ENCODE measurements at places on chromosomes 16 and 17.

DNA sequence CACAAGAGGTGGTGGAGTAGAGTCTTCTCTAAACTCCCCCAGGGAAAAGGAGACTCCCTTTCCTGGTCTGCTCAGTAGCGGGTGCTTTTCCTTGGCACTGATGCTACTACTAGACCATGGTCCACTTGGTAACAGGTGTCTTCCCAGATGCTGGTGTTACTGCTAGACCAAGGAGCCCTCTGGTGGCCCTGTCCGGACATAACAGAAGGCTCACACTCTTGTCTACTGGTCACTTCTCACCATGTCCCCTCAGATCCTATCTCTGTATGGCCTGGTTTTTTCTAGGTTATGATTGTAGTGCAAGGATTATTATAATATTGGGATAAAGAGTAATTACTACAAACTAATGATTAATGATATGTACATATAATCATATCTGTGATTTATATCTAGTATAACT is 49.7 kb upstream of the ARL4D start:
- DNase-seq = no peak

DNA sequence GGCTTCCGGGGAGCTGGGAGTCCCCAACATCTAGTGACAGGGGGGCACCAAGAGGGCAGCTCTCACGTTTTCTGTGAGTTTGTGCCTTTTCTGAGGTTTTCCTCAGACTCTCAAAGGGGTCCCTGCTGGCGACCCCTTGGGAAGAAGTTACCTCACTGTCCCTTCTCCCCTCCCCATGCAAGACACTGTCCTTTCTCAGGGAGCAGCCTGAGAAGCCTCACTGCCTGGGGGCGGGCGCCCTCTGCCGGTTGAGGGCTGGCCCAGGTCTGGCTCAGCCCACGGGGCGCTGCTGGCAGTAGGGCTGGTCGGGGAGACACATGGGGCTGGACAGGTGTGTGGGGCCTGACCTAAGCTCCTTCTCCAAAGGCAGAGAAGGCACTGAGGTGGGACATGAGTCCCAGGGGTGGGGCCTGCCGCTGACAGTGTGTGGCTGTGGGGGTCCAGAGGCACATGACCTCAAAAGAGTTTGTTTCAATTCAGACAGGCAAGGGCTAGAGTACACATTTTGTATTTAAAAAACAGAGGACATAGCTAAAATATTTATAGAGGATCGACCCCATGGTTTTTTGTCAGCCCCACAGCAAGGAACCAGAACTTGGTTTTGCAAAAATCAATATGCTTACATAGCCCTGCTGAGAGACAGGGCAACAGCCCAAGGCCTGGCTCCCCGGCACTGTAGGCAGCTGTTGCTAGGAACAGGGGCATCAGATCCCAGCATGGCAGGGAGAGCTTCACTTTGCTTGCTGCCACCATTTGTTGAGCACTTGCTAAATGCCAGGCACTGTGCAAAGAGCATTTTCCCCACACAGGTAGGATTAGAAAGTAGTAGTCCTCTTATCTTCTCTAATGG is 18.5 kb upstream of the ALDH3A1 start:
- DNase-seq = peak; percentile 78

GRCh38 chr16:3256146-3256865 is at the start of gene MEFV:
MEFV (minus strand) TSS chr16:3256633; CDS start chr16:3256587, 46 bp downstream.
- no peak for DNase-seq

DNA sequence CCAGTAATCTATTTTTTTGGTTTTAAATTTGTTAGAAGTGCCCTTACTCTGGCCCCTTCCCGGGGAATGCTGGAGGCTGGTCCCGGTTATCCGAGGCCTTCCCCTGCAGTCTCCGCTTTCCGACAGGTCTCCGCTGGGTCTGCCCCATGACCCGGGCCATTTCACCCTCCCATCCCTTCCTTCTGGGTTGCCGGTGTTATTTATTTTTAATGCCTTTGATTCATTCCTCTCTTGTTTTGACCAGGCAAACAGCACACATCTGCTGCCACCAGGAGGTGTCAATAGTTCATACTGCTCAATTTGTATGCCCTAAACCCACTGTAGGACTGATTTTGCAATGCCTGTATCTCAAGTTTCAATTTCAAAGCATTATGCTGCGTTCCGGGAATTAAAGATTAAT is 113.2 kb upstream of the IRX5 start:
- no peak for DNase-seq

GRCh38 chr17:32523017-32523680 is 36.4 kb downstream of the CDK5R1 start:
- peak; percentile 35 for DNase-seq

DNA sequence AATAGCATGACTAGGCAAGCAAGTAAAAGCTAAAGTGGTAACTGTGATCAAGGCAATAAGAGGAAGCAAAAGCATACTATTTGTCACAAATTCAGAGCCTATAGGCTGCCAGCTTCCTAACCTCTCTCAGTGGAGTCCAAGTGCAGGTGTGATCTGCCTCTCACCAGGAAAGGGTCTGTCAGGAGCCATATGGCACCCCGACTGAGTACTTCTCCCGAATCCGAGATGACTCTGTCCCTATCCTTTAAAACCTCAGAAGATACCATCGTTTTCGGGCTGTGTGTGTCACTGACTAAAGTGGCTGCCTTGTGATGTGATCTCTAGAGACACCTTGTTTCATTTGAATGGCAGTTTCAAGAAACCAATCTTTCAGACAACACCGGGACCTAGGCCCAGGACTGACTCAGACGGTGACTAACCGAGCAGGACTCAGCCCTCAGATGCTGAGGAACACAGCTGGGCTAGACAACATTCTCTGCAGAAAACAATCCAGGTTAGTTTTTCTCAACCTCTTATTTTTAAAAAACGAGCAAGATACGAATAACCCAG is 63.6 kb downstream of the SMG6 start:
- peak; percentile 49 for DNase-seq

- DNase-seq = no peak
Measured at GRCh38 chr16:75045424-75045823, 46.6 kb downstream of the ZNRF1 start.

DNA sequence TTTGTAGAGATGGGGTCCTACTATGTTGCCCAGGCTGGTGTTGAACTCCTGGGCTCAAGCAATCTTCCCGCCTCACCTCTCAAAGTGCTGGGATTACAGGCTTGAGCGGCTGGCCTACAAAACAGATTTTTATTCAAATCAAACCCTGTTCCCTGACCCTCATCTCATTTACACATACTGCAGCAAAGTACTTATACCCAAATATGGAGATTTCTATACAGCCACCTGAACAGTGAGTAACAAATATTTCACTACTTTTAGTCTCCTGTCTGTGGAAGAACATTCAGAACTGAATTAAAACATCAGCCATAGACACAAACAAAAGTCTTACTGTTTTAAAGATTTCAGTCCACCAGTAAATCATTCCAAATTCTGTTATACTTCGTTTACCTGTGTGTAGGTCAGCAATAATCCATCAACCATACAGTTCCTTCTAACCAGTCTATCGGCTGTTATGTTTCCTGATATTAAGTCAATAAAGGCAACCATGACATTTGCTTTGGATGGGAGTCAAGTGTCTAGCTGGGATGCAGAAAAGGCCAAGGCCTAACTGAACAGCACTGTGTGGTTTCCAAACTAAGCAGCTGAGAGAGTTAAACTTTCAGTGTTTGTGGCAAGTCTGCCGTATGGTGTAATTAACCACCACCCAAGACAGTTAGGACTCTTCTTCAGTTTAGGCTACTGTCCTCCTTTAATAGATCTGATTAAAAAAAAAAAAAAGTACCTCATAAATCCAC is 22.3 kb downstream of the ERN1 start:
- DNase-seq = no peak

- DNase-seq = no peak
Measured at GRCh38 chr16:69114976-69115355, 9.5 kb downstream of the HAS3 start.

GRCh38 chr16:51151435-51151960 is 428 bp upstream of the SALL1 start:
- no peak for DNase-seq

DNA sequence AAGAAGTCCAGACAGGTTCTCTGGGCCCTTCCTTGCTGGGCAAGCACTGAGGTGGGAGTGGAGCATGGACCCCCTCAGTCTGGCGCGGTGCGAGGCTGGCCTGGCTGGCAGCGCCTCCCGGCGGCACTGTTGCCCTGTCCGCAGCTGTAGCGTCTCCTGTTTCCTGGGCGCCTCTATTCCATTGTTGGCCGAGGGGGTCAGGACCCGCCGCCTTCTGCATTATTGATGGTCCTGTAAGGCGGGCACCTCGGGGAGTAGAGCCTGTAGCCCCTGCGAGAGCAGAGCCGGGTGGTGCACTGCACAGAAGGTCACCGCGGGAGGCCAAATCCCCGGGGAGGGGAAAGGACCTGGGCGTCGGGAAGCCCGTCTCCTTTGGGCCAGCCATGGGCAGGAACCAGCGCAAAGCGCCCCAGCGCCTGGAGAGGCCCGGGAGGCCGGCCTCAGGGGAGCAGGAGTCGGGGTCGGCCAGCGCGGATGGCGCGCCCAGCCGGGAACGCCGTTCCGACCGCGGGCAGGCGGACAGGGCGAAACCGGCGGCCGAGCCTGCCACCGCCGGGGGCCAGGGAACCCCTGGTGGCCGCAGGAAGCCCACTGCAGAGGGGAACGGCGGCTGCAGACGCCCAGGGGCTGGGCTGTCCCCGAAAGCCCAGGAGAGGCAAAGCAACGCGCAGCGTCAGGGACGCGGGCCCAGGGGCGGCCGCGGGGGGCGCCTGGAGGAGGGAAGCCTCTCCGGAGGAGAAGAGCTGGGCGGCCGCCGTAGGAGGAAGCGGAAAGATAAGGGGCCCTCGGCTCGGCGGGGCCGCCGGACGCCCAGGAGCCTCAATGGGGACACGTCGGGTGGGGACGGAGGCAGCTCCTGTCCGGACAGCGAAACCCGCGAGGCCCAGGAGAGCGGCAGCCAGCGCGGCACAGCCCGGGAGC is at the start of gene MYO15B:
MYO15B (plus strand) TSS at position 126 of the 921 bp plus-strand sequence; CDS start at position 384, 258 bp downstream.
- peak; percentile 61 for DNase-seq

DNA sequence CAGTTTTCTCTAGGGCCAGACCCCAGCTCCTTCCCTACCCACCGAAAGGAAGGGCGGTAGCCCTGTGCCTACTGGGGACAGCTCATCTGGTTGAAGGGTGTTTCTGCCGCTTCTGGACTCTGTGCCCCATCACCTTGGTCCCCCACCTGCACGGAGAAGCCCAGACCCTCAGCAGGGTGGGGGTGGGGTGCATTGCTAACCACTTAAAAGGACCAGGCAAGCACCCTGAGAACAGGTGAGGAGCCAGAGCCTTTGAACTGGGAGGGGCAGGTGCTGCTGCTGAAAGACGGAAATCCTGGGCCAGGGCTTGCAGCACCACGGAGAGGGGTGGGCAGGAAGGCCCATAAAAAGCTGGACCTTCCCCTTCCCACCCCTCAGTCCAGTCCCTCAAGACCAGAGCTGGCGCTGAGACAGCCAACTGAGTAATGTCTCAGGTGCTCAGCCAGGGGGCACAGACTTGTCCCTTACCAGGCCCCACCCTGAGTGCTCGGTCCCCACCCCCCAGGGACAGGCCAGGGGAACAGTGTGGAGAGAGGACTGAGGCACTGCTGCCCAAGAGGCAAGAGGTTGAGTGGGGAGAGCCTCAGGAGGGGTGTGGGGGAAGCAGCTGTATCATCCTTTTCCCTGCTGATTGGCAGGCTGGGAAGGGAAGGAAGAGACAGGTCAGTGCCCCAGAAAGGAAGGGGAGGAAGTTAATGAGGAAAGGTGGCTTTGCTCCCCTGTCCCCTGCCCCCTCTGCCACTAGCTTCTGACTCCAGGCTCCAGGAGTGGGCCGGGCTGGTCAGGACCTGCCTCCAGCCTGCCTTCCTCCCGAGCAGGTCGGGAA is 10.9 kb upstream of the SP2 start:
- DNase-seq = no peak

DNA sequence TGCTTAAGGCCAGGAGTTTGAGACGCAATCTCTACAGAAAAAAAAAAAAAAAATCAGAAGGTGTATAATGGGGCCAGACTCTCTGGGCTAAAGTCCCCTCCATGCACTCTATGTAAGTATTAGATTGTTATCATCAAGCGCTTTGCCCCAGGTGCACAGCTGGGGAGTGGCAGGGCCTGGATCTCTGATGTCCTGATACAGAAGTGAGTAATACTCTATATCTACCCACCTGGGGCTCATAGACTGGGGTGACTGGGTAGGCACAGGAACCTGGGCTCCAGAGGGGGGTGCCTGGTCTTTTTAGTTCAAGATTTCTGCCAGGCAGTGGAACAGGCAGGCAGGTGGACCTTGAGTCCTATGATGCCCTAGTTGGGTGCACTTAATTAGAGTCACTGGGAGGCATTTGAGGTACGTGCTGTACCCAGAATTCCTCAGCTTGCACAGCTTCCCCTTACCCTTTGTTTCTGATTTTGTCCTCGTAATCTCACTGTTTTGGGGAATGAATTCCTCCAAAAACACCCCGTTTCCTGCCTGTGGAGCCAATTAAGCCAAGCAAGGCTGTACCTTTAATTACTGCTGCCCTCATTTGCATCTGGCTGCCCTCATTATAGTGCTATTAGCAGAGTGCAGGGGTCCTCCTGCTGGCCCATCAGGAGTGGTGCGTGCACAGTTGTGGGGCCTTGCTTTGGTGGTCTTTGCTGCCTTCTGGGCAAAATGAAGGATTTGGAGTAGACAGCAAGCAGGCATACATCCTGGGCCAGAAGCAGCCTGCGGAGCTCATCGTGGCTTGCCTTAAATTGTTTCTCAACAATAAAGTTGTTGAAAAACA is 239.0 kb downstream of the SNX29 start:
- DNase-seq = no peak

GRCh38 chr17:79164913-79165695 is 90.5 kb downstream of the ENGASE start:
- no peak for DNase-seq

DNA sequence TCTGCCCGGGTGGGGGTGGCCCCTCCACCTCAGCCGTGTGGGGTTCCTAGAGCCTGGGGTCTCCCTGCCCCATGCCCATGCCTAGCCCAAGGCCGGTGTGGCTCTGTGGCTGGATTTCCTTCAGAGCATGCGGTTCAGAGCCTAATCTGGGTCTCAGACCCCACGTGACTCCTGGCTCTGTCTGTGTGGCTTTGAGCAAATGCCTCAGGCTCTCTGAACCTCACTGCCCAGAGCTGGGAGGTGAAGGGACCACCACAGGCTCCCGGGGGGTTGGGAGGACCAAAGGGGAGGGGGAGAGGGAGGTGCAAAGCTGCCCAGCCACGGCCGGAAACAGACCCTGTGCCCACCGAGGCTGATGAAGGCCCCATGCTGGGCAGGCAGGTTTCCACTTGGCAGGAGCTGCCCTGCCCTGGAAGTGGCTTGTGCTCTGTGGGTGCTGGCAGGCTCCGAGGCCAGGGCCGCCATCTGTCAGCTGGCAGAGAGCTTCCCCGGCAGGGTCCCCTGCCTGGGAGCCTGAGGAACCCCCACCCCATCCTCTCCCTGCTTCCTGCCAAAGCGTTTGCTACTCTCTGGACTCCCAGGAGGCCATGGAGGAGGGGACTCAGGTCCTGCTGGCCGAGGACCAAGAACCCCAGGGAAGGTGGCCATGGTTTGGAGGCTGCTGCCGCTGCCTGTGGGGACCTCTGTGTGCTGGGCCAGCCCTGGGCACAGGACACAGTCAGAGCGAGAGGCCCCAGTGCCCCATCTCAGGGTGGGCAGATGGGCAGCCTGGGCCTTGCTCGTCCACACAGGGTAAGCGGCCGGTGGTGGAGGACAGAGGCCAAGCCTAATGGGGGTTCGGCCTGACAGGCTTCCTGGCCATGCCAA is 4.0 kb downstream of the CDH15 start:
- no peak for DNase-seq

Measured in activated T-cell treated with anti-CD3 and anti-CD28 coated beads for 48 hours (primary cell).